ENCODE measurements at places on chromosomes 6 and 20.

DNA sequence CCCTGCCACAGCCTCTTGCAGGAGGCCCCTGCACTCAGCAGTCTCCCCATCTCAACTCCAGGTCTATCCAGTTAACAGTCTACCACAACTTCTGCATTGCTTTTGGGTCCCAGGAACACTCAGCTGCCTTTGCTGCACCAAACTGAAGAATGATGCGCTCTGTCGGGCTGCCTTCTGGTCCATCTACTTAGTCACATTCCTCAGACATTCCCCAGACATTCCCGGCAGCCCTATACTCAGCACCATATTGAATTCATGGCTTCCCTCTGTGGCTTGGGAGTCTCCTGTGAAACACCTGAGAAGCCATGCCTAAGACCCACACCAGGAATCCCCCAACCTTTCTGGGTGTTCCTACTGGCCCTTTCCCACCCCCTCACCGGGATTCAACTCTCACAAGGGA lies 99.6 kb upstream of the COL21A1 start:
- no peak for DNase-seq

GRCh38 chr6:13066050-13066449 lies 262.3 kb downstream of the TBC1D7 start:
- no peak for DNase-seq

DNA sequence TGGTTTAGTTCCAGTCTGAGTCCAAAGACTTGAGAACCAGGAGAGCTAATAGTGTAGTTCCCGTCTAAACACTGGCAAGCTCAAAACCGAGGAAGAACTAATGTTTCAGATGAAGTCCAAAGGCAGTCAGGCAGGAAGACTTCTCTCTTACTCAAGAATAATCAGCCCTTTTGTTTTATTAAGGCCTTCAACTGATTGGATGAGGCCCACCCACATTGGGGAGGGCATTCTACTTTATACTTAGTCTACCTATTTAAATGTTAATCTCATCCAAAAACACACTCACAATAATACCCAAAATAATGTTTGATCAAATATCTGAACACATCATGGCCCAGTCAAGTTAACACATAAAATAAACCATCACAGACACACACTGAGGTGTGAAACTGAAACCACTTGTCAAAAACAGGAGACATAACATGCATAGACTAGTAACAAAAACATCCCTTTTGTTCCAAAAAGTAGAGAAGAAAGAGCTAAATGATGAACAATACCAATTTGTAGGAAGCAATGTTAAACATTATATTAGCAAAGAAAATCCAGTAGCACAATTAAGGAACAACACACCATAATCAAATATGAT lies 50.2 kb upstream of the SENP6 start:
- no peak for DNase-seq

DNA sequence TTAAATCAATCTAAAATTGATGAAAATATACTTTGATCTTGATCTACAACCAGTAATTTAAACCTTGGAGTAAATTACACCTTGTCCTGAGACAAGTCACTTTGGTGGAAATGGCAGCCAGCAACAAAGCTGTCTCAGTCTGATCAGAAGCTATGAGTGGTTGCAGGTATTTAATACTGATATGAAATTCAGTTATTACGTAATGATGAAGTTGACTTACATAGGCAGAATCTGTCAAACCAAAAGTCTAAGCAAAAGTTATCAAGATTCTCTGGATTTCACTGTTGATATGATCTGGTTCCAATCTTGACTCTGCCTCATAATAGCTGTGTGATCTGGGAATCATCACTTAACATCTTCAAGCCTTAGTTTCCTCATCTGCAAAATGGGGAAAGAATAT lies 27.6 kb upstream of the GSTA5 start:
- no peak for DNase-seq

DNA sequence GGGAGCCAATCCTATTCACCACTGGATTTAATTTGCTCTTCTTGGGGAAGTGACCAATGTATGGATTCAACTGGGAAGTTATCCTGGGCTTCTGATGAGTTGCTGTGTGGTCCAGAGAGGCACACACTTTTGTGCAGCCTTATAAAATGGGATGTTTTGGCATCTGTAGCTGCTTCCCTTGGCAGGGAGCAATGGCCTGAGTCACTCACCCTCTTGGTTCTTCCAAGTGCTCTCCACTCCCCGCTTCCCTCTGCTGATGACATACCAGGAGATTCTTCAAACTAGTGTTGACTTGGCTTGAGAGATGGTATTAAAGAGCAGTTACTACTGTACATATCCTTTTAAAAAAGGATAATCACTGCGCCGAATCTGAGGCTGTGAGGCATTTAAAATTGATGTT lies 105.8 kb downstream of the JARID2 start:
- DNase-seq, result no peak

DNA sequence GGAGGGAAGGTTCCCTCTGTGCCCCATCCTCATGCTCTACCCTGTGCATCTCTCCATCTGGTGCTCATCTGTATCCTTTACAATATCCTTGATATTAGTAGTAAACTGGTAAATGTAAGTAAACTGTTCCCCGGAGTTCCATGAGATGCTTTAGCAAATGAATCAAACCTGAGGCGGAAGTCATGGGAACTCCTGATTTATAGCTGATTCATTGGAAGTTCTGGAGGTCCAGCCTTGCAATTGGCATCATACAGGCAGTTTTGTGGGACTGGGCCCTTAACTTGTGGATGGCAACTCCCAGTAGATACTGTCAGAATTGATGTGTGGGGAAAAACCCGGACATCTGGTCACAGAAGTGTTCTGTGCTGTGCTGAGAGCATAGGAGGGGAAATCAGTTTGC lies 11.2 kb upstream of the SLC22A2 start:
- no peak for DNase-seq

DNA sequence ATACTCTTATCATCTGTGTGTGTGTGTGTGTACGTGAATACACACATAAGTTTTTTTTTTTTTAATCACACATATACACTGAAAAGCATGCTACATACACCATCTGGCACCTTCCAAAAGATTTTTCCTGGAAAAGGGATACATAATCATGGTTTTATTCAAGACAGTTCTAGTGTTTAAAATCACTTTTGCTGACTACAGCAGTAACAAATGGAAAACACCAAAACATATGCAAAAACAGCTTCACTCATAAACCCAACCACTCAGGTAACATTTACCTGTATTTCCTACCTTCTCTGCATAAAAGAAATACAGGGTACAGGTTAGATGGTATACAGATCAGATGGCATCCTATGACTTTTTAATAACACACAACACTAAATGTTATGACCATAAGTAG lies 2.5 kb downstream of the SNX14 start:
- no peak for DNase-seq

DNA sequence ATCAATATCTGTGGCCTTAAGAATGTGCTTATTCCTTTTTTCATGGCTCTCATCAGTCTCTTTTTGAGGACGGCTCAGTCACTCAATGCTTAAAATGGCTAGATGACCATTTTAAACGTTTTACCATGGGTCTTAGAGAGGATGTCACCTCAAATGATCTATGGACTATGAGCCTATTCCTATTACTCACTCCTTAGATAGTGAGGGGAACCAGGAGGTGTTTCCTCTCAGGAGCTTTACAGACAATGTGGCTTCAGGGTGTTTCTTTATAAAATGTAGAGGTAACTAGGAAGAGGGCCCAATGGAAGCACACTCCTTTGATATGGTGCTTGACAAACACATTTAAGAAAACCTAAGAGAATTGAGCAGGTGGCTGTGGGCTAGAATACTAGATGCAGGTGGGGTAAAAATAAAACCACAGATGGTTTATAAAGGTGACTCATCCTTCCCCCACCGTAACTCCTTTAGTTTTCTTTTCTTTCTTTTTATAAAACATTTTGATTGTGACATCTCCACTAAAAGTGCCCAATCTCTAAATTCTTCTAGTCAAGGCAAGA lies 1.5 kb upstream of the TMEM200A start:
- DNase-seq, result no peak

DNA sequence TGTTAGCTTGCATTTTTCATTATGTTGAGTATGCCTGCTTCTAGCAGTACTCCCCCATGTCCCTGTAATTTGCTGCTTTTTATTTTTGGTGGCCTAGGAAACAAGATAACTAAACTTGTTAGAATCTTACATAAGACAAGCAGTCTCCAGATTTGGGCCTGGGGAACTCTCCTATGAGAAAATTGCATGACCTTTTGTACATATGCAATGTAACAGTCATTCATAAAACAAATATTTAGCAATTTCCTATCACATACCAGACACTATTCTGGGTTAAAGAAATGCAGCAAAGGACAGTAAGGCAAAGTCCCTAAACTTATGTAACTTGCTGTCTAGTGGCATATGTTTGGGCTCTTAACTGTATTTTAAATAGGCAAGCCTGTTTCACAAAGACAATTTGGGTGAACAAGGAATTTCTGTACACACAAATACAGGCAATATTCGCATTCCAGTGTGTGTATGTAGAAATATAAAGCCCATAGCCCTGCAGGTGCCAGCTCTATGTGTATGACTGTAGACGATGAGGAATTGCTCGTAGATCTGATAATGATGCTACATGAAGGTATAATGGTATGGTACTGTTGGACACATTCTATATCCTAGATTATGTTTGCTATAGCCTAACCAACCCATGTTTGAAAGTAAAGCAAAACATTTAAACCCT lies 305.2 kb upstream of the CITED2 start:
- no peak for DNase-seq

- DNase-seq, result no peak
Observed at GRCh38 chr6:100452998-100453397, 11.7 kb downstream of the SIM1 start.

- DNase-seq, result no peak
Observed at GRCh38 chr6:113846577-113846976, 10.6 kb upstream of the MARCKS start.

- DNase-seq, result no peak
Observed at GRCh38 chr6:155530219-155530834, 74.7 kb upstream of the NOX3 start.

GRCh38 chr6:94323853-94324252 lies 904.5 kb upstream of the EPHA7 start:
- DNase-seq, result no peak

- no peak for DNase-seq
Observed at GRCh38 chr20:35191419-35192117, 19.7 kb downstream of the PROCR start.

GRCh38 chr6:34657307-34657978 lies 39.1 kb downstream of the ILRUN start:
- DNase-seq, result no peak

GRCh38 chr20:19453862-19454261 lies 241.4 kb downstream of the SLC24A3 start:
- no peak for DNase-seq

- no peak for DNase-seq
Observed at GRCh38 chr6:26597389-26597766, 625 bp downstream of the ABT1 start.

- no peak for DNase-seq
Observed at GRCh38 chr6:91718198-91718597, 1131.3 kb upstream of the MAP3K7 start.

- no peak for DNase-seq
Observed at GRCh38 chr6:89087881-89088280, 7.3 kb downstream of the PNRC1 start.

GRCh38 chr6:67976486-67976885 lies 658.6 kb upstream of the ADGRB3 start:
- no peak for DNase-seq

- DNase-seq, result no peak
Observed at GRCh38 chr6:14100138-14100537, 17.4 kb upstream of the CD83 start.

DNA sequence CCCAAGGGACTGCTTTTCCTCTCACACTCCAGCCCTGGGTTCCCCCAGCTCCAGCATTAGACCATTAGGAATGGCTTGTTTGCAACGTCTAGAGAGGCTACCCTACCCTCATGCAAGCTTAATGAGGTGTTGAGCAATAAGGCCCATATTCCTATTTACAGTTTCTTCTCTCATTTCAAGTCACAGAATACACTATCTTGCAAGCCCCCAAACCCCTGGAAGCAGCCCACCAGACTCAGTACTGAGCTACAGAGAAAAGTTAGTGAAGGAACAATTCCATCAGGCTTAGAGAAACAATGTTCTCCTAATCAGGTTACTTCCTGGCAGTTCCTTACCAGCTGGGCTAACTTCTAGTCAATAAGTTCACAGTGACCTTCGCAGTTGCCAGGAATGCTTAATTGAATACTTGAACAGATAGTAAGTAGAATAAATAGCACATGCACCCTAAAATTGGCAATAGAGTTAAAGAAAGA lies 606.5 kb upstream of the NOX3 start:
- no peak for DNase-seq

DNA sequence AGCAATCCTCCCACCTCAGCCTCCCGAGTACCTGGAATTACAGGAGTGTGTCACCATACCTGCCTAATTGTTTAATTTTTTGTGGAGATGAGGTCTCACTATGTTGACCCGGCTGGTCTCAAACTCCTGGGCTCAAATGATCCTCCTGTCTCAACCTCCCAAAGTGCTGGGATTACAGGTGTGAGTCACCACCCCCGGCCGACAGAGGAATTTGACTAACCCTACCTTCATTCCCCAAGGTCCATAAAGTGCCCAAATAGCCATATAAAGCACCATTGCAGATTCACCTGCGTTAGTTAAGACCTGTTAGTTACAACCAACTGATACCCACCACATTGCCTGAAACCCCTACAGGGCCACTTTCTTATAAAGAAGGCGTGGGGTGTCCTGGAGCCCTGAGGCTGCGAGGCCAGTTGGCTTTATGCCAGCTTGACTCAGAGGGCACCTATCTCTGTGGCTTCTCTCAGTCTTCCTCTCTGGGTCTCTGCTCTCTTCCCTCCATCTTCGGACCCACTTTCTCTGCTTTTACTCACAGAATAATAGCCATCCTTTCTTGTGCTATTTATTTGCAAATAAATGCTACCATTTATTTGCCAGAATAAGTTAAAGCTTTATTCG lies 65.6 kb downstream of the SLC2A10 start:
- no peak for DNase-seq

DNA sequence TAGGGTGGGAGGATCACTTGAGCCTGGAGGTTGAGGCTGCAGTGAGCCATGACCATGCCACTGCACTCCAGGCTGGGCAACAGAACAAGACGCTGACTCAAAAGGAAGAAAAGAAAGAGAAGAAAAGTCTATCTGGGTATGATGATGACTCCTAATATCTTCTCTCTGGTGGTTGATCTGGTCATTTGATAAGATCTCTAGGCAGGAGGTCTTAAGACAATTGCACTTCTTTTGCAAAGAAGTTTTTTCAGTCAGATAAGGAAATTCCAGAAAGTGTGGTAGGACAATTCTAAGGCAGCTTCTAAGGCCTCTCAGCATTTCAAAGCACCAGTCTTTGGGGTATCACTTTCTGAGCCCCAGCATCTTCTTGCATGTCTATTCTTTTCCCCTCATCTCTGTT lies 7.7 kb upstream of the AIF1 start:
- DNase-seq, result no peak

DNA sequence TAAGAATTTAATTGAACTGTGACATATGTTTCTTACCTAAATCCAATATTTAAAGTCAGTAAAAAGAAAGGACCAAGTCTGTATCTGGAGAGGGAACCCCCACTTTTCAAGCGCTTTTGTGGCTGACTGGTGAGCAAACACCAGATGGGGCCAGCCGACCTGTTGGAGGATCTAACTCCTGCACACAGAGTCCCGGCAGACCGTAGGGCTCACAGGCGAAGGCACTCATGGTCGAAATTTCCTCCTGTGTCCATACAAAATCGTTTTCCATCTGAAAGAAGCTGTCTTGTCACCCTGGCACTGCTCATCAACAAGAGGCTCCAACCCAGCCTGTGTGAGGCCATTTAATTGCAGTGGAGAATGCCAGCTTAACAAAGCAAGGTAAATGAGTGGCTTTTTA lies 94.0 kb downstream of the SCML4 start:
- no peak for DNase-seq
